ENCODE measurements at places on chromosomes 4 and X.

- no peak for DNase-seq
Observed at GRCh38 chr4:16140879-16141249, 57.0 kb upstream of the PROM1 start.

DNA sequence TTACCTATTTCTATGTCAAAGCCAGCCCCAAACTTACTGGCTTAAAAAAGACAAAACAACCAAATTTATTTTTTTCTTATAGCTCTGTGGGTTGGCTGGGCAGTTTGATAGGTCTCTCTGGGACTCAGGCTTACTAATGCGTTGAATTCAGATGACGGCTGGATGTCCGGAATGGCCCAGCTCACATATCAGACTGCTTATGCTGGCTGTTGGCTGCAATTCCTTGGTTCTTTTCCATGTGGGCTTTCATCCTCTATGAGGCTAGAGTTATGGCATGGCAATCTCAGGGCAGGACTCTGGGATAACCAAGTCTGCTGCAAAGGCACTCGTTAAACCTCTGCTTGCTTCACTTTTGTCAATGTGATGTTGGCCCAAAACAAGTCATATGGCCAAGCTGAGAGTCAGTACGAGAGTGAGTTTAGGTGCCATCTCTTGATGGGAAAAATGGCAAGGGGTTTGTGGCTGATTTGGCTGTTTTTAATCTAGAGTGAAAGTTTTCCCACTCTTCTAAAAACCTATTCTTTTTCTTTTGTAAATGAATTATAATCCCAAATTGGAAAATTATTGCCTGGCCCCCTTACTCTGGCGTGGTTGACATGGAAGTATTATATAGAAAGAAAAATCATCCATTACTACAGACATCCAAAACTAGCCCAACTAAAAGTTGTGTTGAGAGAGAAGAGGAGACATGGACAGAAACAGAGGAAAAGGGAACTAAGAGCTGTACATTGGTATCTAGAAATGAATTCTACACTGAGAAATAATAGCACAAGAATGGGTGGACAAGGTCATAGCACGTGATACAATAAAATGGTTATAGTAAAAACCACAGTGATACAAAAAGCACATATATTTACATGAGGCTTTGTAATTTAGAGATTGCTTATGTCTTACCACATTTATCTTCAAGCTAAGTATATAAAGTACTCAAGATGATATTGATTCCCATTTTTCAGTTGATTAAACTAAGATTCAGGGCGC, 6.6 kb downstream of the PRIMPOL start:
- DNase-seq = no peak

- DNase-seq = no peak
Observed at GRCh38 chrX:69362354-69362753, 141.8 kb upstream of the NALF2 start.

- no peak for DNase-seq
Observed at GRCh38 chrX:38848671-38849455, 47.6 kb downstream of the MID1IP1 start.

DNA sequence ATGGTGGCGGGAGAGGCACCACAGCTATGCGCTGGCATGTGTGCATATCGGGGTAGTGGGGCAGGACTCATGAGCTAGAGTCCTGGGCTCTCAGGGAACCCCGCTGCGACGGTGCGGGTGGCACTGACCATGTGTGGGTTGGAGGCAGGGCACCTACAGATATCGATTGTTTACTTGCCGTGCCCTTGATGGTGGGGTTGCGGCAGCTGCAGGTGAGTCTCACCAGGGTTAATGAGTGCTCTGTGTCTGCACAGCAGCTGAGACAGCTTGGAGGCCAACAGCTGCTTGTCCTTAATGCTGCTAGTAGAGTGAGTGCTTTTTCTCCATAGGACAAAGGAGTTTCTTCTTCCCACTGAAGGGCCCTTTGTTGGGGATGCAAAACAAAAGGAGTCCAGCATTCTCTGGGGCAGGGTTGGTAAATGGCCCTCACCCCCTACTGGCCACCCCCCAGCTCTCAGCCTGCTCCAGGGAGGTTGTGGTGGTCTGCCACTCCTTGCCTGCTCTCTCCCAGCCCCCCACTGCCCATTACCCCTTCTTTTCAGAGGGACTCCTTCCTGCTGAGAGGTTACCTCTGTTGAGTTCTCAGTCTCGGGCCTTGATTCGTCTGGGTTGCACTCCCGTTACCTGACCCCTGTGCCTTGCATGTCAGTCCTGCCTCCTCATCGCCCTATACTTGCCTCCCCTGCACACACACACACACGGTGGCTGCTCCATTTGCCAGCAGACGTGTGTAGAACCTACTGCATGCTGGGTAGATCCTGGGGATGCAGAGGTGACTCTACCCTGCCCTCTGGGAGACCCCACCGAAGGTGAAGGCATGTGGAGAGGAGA, 52.8 kb downstream of the TBC1D14 start:
- peak; percentile 48 for DNase-seq

DNA sequence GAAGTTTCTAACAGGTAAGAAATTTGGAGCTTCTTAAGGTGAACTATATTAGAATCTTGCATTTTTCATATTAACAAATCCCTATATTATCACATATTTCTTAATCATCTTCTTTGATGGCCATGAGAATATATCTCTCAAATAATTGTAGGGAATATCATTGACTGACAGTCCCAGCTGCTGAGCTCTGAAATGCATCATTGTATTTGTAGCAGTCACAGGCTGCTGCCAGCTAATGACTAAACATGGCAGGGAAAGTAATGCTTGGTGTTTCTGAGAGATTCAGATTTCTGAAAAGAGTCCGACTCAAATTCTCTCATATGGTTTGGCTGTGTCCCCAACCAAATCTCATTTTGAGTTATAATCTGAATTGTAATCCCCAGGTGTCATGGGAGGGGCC, 171.9 kb downstream of the TRAM1L1 start:
- no peak for DNase-seq
